ENCODE measurements at places on chromosomes 5 and 9. TPM values are rescaled to one million over a fixed set of nuclear protein-coding genes. Genes with fewer than 3 reads are reported as not detected.
A peak's percentile ranks its signal among the peaks of the same experiment; 100 is the strongest.

Gene SLC46A2
- total RNA-seq, result not detected

Gene HTR4
- total RNA-seq, result not detected

Gene CDKN2B-AS1
- total RNA-seq, result 5.6 TPM

Gene SHLD3
- 5.3 TPM for total RNA-seq

Gene CCDC183
- 1.1 TPM for total RNA-seq

Gene ECM2
- not detected for total RNA-seq

Gene OR1Q1
- not detected for total RNA-seq

Gene CYSRT1
- 0.35 TPM for total RNA-seq

- DNase-seq, result no peak
Measured at GRCh38 chr5:6905423-6905822, 192.2 kb downstream of the TENT4A start.

DNA sequence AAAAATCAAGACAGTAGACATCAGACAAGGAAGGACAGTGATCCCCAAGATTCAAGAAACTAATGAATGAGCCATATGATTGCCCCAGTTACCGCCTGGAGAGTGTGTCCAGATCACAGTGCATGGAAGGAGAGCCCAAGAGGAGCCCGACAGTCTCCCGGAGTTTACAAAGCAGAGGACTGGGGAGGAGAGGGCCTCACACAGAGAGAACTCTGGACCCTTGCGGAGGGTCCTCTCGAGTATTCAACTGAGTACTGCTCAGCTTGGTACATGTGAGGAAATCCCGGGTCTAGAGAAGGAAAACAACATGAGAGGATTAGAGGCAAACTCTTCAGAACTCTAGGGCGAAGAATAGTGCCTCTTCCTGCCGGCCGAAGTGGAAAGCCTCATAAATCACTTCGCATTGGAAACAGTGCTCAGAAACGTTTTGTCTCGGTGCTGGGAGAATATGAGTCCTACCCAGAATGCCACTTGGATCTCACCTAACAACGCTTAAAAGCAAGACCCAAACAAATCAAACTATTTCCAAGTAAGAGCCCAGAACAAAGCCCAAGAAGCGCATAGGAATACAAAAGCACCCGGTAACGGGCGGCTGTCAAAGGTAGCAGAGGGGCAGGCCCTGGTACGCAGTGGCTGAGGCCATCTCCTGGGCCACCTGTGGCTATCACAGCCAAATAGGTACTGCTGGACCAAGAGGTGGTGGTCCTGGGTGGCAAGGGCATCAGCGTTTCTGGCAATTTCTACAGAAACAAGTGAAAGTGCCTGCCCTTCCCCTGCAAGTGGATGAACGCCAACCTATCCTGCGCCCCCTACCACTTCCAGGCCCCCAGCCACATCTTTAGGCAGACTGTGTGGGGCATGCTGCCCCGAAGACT is 36.0 kb downstream of the FAM78A start:
- DNase-seq, result no peak

DNA sequence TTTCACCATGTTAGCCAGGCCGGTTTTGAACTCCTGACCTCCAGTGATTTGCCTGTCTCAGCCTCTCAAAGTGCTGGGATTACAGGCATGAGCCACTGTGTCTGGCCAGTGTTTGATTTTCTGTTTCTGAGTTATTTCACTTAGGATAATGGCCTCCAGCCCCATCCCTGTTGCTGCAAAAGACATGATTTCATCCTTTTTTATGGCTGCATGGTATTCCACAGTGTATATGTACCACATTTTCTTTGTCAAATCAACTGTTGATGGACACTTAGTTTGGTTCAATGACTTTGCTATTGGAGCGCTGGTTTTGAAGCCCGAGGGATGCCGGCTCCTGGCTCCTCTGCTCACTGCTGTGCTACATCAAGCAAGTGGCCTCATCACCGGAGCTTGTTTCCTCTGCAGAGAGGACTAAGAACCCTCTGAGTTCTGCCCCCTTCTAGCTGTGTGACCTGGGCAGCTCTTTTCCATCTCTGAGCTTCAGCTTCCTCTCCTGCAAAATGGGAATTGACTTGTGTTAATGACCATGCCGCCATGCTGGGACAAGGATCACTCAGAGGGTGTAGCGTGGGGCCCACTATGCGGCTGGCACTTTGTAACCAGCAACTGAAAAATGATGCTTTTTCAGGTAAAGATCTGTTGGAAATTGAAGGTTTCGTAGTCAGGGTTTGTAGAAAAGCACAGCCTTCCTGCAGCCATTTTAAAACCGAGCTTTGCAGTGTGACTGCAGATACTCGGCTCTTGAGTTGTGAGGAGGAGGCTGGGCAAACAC is 4.6 kb upstream of the NEURL1B start:
- no peak for DNase-seq

GRCh38 chr5:71719063-71719964 is at the start of gene CARTPT:
TSS of gene CARTPT (plus strand) at chr5:71719275. CDS start at chr5:71719294, 19 bp downstream.
- no peak for DNase-seq

DNA sequence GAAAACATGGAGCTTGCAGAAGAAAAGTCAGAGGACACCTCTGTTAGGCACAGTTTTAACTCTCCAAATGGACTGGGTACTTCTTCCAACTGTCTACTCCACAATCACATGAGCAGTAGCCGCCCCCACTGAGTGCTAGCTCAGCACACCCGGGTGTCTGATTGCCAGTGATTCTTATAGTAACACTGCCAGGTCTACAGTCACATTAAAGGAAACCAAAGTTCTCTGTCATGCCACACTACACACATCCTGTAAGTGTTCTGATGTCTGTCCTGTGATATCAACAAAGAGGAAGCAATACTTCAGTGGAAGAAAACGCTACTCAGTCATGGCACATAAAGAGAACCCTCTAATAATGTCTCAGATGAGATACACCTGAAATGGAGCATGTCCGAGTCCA is at the start of gene HAVCR2:
TSS of gene HAVCR2 (minus strand) at position 69 of the 400 bp plus-strand sequence. CDS start at position 8, 61 bp downstream.
- peak; percentile 74 for DNase-seq

GRCh38 chr5:149550268-149550583 is 1.0 kb downstream of the CSNK1A1 start:
- DNase-seq, result no peak

DNA sequence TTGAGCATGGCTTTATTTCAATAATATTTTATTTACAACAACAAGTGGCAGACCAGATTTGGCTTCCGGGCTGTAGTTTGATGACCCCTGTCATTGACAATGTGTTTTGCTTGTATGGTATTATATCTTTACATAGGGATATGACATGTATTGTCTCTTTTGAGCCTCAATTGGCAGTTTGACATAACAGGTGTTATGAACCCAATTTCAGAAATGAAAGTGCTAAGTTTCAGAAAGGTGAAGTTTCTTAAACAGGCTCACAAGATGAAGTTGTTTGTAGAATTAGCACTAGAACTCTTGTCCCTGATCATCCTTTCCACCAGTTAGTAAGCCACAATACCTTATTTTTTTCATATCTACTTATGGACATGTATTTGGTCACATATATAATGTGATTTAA is 303.0 kb upstream of the GRIA1 start:
- DNase-seq, result no peak

DNA sequence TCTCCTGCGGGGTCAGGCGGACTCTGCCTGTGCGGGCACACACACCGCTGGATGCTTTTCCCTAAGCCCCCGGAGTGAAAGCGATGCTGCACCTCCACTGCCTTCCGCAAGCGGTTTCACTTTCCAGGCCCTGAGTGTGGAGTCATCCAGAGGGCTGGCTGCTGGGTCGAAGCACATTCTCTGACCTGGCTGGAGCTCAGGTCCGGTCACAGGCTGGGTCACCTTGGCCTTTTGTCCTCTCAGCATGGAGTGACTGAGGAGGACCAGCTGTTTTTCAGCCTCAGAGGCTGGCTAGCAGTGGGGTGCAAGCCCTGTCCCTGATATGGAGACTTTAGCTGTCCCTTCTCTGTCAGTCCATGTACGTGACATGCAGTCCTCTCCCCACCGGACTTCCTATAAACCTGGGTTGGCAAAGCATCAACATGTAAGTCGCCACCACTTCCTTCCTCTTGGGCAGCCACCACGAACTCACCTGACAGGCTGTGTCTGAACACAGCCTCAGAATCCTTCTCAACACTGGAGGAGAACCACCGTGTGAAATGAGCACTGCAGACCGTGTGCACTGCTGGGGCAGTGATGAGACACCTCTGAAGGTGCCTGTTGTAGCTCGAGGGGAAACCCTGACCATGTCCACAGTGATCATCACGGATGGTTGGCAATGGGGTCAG is 51.3 kb downstream of the GADD45G start:
- DNase-seq, result peak; percentile 58

DNA sequence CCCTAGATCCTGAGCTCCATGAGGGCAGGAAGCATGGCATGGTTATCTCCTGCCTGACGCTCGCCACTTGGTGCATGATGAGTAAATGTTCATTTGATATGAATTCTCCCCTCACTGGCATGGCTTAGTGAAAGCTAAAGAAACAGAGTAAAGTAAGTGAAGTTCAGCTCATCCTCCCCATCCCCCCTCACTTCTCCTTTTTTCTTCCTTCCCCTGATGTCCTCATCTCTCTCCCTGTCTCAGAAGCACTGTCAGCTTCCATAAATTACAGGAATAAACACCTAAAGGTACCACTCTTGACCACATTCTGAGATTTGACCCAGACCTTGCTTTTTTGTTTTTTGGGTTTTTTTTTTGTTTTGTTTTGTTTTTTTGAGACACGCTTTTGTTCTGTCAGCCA is 73.3 kb downstream of the SNX18 start:
- no peak for DNase-seq

- no peak for DNase-seq
Measured at GRCh38 chr5:35166043-35166442, 64.2 kb downstream of the PRLR start.

GRCh38 chr5:135076051-135076491 is 42.0 kb upstream of the PITX1 start:
- DNase-seq, result no peak

DNA sequence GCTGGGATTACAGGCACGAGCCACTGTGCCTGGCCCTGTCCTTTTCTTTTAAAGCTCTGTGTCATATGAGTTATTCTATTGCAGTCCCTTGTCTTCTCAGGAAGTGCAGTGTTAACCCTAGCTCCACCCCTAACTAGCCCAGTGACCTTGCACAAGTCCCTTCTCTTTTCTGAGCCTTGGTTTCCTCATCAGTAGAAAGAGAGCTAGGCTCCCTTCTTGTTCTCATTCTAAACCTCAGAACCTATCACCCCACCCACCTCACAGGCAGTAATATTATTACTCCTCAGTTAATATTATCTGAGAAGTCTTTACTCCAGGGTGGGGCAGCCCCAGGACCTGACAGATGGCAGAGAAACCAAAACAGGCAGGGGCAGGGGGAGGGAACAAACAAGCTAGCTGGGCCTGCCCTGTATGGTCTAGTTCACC is 7.2 kb downstream of the CYFIP2 start:
- peak; percentile 44 for DNase-seq

DNA sequence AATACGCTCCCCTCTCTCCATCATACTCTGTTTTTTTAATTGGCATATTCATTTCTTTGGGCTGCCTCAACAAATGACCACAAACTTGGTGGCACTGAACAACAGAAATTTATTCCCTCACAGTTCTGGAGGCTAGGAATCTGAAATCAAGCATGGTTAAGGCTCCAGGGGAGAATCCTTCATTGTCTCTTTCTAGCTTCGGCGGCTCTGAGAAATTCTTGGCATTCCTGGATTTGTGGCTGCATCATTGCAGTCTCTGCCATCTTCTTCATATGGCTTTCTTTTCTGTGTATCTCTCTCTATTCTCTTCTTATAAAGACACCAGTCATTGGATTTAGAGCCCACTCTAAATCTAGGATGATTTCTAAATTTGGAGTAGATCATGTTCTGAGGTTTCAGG is 10.9 kb upstream of the SLC24A2 start:
- no peak for DNase-seq

- DNase-seq, result no peak
Measured at GRCh38 chr9:792331-793260, 48.9 kb upstream of the DMRT1 start.

DNA sequence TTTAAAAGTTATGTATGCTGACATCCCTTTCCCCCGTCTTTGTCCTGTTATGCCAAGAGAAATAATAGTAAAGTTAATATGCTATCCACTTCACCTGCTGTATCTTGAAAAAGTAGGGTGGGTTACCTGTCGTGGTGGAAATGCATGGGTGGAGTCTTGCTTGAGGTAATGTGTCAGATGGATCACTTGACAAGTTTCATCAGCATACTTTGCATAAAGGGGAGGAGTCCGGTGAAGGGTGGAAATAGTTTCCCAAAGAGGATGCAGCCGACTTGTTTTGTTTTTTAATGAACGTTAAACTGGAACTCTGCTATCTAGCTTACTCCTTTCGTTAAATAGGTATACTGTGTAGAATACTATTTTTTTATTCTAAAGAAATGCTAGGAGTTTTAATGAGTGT is 9.0 kb upstream of the DMRT3 start:
- no peak for DNase-seq

- DNase-seq, result no peak
Measured at GRCh38 chr5:111781200-111781599, 24.2 kb upstream of the NREP start.

GRCh38 chr9:38406476-38407186 is 14.1 kb downstream of the ALDH1B1 start:
- DNase-seq, result no peak

GRCh38 chr5:91207248-91207647 is 175.9 kb downstream of the ARRDC3 start:
- DNase-seq, result no peak

GRCh38 chr9:129319076-129319937 is 141.2 kb upstream of the IER5L start:
- peak; percentile 5 for DNase-seq

DNA sequence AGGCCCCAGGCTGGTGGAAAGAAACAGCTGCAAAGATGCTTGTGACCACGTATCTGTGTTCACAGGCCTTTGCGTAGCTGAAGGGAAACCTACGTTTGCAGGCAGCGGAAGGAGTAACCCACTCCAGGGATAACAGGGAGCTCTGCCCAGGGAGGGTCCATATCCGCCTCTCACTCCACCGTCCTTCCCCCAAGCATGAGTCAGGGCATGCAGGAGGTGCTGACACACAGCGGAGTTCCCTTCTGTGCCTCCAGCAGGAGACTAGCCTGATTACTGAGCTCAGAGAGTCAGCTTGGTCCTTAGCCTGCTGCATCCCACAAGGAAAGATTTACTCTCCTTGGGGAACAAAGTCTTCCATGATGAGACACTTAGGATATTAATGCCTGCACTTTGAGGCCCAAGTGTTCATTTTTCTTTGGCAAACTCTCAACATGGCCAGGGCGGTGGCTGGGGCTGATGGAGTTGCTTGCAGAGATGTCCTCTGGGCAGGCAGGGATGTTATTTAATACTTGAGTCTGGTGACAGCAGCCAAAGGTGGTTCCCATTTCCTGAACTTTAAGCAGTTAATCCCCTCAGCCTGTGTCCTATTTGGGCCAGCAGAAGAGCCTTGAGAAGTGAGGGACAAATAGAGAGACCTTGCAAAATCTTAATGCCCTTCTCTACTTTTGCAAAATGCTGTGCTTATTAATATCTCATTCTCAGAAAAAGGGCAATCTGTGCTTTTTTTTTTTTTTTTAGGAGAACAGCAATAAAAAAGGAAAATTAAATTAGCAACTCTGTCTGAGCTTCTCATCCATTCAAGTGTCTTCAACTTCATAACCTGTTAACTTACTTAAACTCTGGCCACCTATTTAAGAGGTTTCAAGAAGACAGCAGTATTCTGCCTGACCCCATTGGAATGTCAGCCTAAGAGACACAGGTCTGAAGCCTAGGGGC is 222.1 kb downstream of the HSPA4 start:
- DNase-seq, result no peak

- no peak for DNase-seq
Measured at GRCh38 chr5:126055348-126055729, 367.9 kb upstream of the GRAMD2B start.

- no peak for DNase-seq
Measured at GRCh38 chr5:105782501-105782900, 1888.2 kb downstream of the EFNA5 start.

All from activated CD4-positive, alpha-beta T cell treated with anti-CD3 and anti-CD28 coated beads, Interleukin-2, amount 10 ng/mL, durations not matched to agents 7 days and 5 days (primary cell).